ENCODE measurements at places on chromosomes 5 and 9.

DNA sequence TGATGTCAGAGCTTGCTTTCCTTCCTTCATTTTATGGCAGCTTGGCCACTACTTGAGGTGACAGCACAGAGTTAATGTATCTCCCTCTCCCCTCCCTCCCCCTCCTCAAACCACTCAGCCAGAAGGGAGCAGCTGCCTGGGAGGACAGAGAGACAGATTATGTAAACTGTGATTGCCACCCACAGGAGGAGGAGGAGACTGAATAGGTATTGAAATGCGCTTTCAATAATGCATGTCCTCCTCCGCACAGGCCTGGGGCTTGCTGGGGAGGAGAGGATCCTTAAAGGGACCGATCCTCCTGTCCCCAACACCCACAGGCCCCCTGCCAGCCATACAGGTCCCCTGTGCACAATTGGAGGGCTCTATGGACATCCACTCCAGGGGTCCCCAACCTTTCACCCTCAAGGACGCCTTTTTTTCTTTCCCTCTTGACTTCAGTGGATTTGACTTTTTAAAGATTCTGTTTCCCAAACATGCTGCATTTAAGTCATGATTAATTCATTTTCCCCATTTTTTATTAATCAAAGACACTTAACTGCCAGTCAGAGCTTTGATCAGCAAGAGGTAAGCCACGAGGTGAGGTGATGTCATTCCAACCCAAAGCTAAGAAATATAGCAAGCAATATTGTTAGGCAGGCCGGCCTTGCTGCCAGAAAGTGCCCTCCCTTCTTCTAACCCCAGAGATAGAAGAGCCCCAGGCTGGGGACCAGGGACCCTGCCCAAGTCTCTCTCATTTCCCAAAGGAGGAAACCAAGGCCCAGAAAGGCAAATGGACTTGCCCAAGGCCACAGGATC, 47.5 kb upstream of the CPLX2 start:
- no peak for DNase-seq

DNA sequence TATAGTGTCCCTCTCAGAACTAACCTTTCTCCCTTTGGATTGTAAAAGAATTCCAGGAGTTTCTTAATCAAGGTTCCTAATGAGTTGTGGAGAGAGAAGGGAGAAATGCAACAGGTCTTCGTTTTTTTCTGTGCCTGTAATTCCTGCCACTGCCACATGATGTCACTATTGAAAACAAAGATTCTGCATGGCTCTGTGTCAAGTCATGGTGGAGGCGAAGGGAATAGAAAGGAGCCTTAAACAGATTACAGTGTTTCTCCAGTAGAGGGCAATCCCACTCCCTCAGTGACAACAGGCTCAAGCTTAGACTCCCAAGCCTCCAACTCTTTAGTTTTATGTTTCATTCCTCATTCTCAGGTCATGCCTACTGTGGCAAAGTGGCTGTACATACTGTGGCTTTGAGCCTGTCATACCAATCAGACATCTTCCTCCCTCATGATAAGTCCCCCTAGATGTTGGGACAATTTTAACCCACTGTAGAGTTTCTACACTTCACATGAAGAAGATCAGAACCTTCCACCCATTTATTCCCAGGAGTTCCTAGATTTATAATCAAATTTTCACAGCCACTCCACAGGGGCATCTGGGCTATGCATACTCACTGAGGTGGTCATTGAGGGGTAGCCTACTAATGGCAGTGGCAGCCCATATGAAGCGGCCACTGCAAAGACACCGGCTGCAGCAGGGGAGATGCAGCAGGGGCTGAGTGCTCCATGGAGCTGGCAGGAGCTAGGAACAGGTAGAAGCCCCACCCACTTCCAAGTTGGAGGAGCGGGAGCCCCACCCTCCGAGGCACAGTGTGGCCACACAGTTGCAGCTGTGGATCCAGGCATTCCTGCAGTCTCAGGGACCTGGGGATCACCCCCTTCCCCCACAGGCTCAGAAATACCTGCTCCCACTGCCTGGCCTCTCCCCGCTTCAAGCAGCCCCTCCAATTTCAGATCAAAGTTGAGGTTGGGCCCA, 97.4 kb upstream of the TRIM32 start:
- DNase-seq = no peak

DNA sequence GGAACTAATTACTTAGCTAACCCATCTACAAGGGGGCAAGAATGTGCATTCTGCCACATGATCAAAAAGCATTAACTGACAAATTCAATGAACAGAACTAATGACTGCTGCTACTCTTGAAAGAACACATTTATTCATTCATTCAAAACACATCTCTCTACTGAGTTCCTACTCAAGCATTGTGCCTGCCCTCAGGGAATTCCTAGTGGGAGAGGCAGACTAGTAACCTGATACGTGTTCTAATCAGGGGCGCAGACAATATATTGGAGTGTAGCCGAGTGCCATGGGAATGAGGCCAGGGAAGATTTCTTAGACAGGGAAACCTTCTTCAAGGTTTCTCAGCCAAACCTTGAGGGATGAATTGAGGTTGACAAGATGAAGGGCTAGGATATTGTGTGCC, 56.7 kb upstream of the PAPPA start:
- no peak for DNase-seq

GRCh38 chr5:35058374-35058788, 10.6 kb upstream of the AGXT2 start:
- DNase-seq = no peak

DNA sequence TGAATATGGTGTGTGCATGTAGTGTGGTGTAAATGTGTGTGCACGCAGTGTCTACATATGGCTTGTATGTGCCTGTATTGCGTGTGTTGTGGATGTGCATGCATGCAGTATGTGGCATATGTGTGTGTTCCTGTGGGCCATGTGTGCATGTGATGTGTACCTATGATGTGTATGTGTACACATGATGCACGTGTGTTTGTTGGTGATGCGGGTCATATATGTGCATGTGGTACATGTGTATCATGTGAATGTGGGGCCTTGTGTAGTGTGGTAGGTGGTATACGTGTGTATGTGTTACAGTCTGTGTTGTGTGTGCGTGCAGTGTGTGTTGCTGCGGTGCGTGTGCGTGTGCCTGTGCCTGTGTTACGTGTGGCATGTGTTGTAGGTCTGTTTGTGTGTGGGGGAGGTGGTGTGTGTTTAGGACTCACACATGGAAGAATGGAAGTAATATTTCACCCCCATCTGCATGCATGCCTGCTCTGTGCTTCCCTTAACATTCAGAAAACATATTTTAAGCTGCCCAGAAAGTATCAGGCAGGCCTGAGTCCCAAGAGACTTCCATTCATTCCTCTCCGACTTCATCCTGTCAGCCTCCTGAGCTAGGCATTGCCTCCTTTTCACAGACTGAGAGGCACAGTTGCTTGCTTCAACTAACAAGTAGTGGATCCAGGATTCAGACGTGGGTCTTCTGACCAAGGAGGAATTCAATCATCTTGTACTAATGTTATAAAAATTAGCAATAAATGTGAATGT, 55.4 kb upstream of the RUFY1 start:
- DNase-seq = no peak
